ENCODE measurements at places on chromosomes 4 and X.
A peak's percentile ranks its signal among the peaks of the same experiment; 100 is the strongest.

- no peak for ATAC-seq
Observed at GRCh38 chr4:114926583-114926982, 186.8 kb downstream of the NDST4 start.

DNA sequence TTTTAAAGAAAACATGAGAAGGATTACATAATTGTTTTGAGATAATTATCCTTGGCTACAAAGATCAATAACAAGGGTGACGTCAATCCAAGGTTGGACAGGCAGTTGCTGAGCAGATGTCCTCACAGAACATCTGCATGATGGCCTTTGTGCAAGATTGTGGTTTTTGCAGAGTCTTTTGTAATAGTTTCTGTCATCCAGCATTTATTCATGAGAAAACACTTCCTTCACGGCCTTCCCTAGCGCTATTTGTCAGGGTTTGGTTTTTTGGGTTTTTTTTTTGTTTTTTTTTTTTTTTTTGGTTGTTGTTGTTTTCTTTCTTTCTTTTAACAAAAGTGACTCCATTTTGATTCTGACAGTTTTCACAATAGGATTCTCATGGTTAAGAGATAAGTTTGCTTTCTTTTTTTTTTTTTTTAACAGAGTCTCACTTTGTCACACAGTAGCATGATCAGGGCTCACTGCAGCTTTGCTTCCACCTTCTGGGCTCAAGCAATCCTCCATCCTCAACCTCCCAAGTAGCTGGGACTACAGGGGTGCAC is 31.5 kb upstream of the ELF2 start:
- peak; percentile 89 for ATAC-seq

DNA sequence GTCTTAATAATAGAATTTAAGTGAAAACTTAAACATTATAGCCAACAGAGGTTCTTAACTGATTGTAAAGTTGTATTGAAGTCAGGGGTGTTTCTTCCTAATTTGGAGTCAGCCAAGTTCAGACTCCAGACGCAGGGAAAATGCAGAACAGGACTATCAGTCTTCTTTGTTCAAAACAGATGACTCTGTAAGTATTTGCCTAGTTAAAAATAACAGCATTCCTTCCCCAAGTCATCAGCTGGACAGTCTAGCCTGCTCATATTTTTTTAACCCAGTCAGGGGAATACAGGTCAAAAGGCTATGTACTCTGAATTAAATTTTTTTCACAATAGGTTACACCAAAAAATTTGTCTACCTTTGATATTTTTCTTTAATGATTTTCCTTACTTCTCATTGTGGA is 73.8 kb upstream of the DCLK2 start:
- peak; percentile 78 for ATAC-seq

DNA sequence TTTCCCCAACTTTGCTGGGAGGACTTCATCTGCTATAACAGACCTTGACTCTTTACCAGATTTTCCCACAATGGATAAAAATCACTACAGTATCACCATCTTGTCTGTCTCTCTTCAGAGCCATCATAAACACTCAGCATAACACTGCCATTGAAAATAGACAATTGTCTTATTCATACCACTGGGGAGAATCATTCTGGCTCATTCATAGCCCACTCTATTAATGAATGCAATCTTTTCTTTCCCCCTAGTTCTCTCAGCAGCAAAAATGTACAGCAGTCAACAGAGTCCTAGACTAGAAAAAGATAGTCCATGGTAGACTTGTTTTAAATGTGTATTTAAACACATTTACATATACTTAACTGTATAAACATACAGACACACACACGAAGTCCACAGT is 19.2 kb downstream of the SLC9A7 start:
- no peak for ATAC-seq

- ATAC-seq, result peak; percentile 22
Observed at GRCh38 chr4:127309369-127310102, 323.2 kb upstream of the INTU start.

DNA sequence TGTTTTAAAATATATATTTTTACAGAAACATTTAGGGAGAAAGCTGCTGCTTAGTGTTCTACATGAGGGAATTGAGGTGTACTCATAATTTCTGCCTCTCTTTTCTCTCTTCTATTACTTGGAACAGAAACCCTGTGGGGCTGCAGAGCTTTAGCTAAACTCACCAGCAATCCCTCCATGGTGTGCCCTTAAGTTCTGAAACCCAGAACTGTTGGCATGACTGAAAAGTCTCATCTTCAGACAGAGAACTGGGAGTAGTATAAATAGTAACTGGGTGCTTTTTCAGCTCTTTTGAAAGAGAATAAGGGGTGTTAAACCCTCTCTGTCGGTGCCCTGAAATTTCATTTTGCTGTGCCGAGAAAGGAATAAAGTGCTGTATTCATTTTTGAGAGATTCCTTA is 294.9 kb upstream of the BOD1L1 start:
- ATAC-seq, result no peak

DNA sequence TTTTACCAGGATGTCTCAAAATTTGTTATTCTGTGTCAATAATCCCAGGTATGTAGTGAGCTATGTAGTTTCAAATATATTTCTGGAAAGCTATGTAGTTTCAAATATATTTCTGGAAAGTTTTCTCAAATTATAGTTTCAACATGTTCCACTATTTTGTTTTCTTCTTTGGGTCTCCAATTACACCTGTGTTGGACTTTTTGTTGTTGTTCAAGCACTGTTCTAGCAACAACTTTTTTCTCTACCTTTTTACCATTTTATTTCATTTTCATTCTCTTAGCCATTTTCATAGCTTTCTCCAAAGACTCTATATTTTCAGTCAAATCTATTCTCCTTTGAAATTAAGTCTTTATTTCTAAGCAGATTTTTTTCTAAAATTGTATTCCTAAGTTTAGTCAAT is 88.4 kb downstream of the LCORL start:
- no peak for ATAC-seq

DNA sequence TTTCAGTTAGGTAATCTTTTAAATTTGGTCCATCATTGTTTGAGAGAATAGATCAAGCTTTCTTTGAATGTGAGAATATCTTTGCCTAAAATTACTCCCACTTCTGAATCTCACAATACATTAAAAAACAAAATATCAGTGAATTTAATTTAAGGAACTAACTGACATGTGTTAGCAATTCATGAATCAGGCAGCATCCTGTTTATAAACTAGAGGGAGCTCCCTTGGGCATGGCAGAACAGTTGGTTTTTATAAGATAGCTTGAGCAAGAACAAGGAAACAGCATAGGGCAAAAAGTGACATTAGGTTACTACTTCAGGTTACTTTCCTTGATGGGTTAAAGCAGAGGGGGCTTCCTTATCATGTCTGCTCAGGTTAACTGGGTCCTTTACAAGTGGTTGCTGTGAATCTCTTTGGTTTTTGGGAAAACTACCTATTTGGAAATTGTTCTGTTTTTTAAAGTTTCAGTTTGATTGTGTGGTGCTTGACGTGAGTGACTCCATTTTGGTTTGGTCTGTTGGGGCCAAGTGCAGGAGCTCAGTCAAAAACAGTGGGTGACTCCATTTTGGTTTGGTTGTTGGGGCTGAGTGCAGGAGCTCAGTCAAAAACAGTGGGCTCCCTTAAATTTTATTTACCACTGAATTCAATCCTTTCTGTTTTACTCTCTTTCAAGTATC is 68.0 kb downstream of the PPEF2 start:
- no peak for ATAC-seq

GRCh38 chr4:176270669-176271068 is 1.6 kb upstream of the ASB5 start:
- ATAC-seq, result peak; percentile 68

- no peak for ATAC-seq
Observed at GRCh38 chrX:41350976-41351569, 17.1 kb downstream of the DDX3X start.

DNA sequence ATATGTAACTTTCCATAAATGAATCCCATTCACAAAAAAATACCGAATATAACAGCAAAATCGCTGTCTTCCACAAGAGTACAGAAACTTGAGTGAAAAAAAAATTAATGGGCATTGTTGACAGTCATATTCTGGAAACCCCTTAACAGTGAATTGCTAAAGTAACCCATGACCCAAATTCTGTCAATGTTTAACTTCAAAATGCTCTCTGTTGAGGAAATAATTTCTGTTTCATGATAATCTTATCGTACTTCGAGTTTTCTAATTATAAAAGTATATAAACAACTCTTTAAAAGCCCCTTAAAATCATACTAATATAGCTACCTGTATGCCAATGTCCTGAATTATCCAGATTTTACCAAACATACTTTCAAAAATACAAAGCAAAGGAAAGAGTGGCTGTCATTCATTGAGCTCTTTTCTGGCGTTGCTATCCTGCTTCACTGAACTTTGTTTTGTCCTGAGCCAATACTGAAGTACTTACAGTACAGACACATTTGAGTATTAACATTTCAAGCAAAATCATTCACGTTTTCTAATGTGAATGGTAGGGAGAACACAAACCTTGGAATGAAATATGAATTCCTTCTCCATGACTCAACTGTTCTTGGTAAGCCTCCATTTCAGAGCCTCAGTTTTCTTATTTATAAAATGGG is 2.4 kb downstream of the XAGE3 start:
- no peak for ATAC-seq

DNA sequence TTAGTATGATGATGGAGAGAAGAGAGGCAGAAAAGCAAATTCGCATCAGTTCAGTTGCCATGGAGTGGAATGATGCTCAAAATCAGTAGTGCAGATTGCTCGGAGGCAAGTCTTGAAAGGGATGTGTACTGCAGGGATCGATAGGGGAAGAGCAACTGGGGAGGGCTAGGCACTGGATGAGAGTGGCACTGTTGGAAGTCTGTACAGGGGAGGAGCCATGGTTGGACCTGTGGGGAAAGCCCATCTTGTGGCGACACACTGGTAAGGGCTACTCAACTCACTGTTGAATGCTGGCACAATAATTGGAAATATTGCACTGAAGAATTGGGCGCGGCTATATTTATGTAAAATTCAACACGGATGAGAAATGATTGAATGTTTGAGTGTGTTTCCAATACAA is 1.2 kb downstream of the RAB9B start:
- ATAC-seq, result no peak

DNA sequence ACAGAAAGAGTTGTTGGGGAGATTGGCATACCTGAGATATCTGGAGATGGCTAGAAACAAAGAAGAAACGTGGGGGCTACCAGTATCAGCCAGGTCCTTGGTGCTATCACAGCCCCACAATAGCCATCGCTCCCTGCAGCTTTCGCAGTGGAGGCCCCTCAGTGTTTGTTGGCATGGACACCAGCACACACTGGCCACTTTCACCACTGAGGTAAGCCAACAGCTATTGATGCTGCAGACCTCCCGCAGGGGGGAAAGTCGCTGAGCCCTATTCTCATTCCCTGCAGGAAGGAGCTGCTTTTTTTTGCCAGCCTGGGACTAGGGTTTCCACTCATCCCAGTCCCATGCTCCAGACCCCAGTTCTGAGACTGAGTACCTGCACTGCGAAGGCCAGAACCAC is 879.2 kb upstream of the IGFBP7 start:
- ATAC-seq, result no peak

- no peak for ATAC-seq
Observed at GRCh38 chrX:154308108-154308946, 12.7 kb downstream of the TKTL1 start.

GRCh38 chrX:153491351-153491914 is 3.3 kb upstream of the BGN start:
- no peak for ATAC-seq

DNA sequence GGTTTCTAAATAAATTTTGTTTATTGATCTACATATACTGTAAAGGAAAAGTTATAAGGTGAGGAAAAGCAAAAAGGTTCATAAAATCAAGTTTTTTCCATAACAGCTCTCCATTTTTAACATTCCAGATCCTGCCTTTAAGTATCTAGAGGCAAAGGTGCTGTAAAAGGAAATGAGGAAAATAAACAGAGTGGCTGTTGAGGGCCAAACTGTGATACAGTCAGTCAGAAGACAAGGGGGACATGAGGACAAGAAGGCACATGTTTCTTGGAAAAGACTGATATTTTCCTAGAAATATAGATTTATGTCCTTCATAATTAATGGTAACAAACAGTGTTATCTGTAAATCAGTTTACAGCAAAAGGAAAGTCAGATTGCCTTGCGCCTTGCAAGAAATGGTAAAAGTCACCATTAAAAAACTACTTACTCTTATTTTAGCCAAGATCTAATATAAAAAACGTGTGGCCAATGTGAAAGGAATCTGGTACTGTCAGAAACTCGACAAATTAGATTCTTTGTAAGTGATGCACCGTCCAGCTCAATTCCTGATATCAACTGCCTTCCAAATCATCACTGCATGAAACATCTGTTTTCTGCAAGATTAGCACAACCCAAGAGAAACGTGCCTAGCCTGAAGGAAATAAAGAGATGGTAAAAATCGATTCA is 34.0 kb upstream of the VEGFD start:
- peak; percentile 39 for ATAC-seq

DNA sequence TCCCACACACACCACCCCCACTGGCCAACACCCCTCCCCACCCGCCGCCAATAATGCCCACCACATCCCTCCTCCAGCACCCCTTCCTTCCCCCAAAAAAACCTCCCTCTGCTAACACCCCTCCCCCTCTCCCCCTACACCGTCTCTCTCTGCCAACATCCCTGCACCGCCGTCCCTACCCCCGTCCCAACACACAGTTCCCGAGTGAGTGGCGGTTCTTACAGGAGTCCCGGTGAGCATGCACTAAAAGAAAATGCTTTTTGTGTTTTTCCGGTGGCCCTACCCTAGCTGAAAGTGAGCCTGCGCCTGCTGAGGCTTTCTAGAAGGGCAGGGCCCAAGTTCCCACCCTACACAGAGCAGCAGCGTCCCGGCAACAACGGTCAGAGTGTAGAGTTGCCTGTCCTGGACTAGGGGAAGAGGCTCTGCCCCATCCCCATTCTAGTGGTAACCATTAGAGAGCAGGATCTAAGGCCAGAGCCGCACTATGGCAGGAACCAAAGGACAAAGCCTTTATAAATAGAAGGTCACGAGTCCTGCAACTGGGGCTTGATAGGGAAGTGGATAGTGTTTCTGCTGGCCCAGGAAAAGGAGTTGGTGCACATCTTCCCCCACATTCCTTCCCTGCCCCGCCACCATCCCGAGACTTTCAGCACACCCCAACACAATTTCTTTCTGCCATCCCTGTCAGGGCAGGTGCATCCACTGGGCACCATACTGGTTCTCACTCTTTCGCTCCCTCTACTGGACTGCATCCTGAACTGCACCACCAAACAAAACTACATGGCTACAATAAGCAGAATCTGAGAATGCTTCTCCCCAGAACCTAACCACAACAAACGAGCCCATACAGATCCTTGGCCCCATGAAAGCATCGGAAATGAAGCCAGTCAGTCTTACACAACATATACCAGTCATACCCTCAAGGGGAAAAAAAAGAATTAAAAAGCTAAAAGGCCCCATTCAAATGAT is 78.1 kb upstream of the PAGE3 start:
- ATAC-seq, result no peak

GRCh38 chrX:1451251-1451660 is 1.5 kb downstream of the ASMTL start:
- no peak for ATAC-seq

- ATAC-seq, result no peak
Observed at GRCh38 chrX:150012647-150013381, 74.5 kb upstream of the EOLA2 start.

GRCh38 chrX:11678158-11678557 is 12.4 kb upstream of the ARHGAP6 start:
- ATAC-seq, result no peak

GRCh38 chr4:17619416-17620105 is 5.1 kb downstream of the MED28 start:
- no peak for ATAC-seq

Measured in gastroesophageal sphincter (tissue), 4 donors.